ENCODE measurements at places on chromosomes 7 and 10.

DNA sequence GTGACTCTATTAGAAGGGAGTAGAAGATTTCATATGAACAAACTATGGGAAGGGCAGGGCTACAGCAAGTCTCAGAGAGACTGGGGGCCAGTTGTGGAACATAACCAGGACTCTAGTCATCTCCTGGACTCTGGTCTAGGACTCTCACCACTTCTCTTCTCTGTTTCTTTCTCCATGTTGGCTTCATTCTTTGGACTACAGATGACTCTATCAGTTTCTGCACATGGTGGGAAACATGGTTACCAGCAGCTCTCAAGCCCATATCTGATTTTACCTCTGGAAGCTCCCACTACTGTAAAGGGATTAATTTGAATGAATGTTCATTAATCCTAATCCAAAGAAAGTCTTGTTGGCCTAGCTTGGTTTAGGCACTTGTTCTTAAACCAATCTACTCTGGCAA lies 84.7 kb downstream of the LRGUK start:
- no peak overlapping the region for H3K27ac ChIP-seq
- no peaks in the 10 kb centered on the region for H3K4me1 ChIP-seq
- no peaks in the 10 kb centered on the region for H3K27me3 ChIP-seq
- no peak for DNase-seq
- H3K4me3 ChIP-seq, result no peak overlapping the region
- H3K36me3 ChIP-seq, result no peaks in the 10 kb centered on the region

GRCh38 chr7:144001543-144001942 lies 1.4 kb downstream of the OR6B1 start:
- H3K4me3 ChIP-seq, result no peak overlapping the region
- H3K4me1 ChIP-seq, result no peaks in the 10 kb centered on the region
- H3K36me3 ChIP-seq, result no peaks in the 10 kb centered on the region
- no peak overlapping the region for H3K27ac ChIP-seq
- no peak for DNase-seq

- DNase-seq, result no peak
- no peak overlapping the region for H3K27ac ChIP-seq
- H3K27me3 ChIP-seq, result no peaks in the 10 kb centered on the region
- H3K4me1 ChIP-seq, result no peaks in the 10 kb centered on the region
- no peaks in the 10 kb centered on the region for H3K36me3 ChIP-seq
Measured at GRCh38 chr7:3264693-3265339, 36.2 kb upstream of the SDK1 start.

DNA sequence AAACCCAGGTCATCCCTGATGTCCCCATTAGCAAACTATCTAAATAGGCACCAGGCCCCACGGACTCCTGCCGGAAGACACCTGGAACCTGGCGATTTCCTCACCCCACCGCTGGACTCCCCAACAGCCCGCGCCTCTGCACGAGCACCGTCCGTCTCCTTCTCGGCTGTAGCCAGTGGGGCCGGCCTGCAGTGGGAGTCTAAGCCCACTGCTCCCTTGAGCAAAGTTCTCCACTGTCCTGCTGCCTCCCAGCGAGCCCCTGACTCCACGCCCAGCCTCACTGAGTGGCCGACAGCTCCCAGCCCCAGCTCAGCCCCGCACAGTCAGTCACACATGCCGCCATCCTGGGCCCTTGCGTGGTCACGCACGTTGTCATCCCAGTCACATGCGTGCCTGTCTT lies 211.3 kb upstream of the PPP2R2D start:
- no peak for DNase-seq
- H3K27me3 ChIP-seq, result no peaks in the 10 kb centered on the region
- no peaks in the 10 kb centered on the region for H3K4me1 ChIP-seq
- no peaks in the 10 kb centered on the region for H3K36me3 ChIP-seq
- H3K4me3 ChIP-seq, result no peak overlapping the region
- H3K27ac ChIP-seq, result no peak overlapping the region

DNA sequence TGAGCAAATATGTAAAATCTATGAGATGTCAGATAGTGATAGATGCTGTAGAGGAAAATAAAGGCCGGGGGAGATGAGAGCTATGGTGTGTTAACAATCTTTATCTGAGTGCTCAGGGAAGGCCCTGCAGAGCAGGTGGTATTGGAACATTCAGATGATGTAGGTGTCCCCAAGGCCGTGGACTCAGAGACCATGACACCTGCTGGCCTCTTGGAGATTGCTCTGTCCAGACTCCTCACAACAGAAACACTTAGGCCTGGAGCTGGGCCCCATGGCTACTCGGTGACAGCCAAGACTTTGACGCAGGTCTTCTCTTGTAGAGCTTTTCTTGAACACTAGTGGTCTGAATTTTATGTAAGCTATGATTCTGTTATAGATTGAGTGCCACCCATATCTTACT lies 13.3 kb downstream of the AKR1E2 start:
- no peaks in the 10 kb centered on the region for H3K27me3 ChIP-seq
- no peak for DNase-seq
- H3K4me3 ChIP-seq, result no peak overlapping the region
- H3K27ac ChIP-seq, result no peak overlapping the region

GRCh38 chr10:93319896-93320295 lies 162.2 kb downstream of the MYOF start:
- no peak overlapping the region for H3K27ac ChIP-seq
- no peaks in the 10 kb centered on the region for H3K27me3 ChIP-seq

GRCh38 chr10:61877887-61878739 lies 23.4 kb upstream of the ARID5B start:
- H3K4me1 ChIP-seq, result no peaks in the 10 kb centered on the region
- no peaks in the 10 kb centered on the region for H3K36me3 ChIP-seq
- no peaks in the 10 kb centered on the region for H3K27me3 ChIP-seq
- no peak overlapping the region for H3K27ac ChIP-seq

- H3K27ac ChIP-seq, result no peak overlapping the region
- no peak overlapping the region for H3K4me3 ChIP-seq
- H3K4me1 ChIP-seq, result no peaks in the 10 kb centered on the region
- H3K27me3 ChIP-seq, result no peaks in the 10 kb centered on the region
- DNase-seq, result no peak
Measured at GRCh38 chr7:27704422-27705199, 35.4 kb upstream of the TAX1BP1 start.

DNA sequence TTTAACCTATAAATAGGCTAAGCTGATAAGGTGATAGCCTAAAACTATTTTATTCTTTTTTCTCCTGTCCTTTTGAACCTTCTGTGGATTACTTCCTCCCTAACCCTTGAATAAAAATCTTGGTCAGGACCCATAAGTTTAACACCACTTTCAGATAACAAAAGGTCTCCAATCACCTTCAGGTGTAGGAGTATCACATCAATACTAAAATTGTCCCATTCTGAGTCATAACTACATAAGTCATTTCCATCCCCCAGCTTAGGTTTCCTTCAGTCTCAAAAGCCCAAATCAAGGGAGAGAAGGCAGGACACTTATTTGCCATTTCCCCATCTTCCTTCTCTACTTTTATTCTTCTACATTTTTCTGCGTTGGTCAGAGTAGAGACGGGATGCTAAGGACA lies 56.9 kb upstream of the WNT16 start:
- H3K36me3 ChIP-seq, result no peaks in the 10 kb centered on the region
- no peaks in the 10 kb centered on the region for H3K27me3 ChIP-seq
- H3K4me3 ChIP-seq, result no peak overlapping the region
- no peak for DNase-seq
- H3K4me1 ChIP-seq, result peaks cover 12% of the 10 kb centered on the region

- H3K27ac ChIP-seq, result no peak overlapping the region
- DNase-seq, result no peak
- no peaks in the 10 kb centered on the region for H3K27me3 ChIP-seq
Measured at GRCh38 chr10:77441353-77442166, 196.0 kb downstream of the KCNMA1 start.

DNA sequence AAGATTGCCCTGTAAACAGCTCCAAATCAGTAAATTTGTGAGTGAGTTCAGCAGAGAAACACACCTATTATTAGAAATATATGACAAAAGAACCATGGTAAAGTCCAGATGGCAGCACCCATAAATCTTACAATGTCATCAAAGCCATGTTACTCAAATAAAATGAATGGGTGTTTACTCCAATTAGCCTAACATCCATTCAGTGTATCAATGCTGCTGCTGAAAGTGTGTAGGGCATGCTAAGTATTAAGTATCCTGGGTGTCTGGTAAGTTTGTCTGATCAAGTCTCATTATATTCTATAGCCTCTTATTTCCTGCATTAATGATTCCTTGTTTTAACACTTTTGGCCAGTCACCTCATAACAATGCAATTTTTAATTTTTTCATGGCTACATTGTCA lies 185.5 kb upstream of the STEAP4 start:
- H3K36me3 ChIP-seq, result no peaks in the 10 kb centered on the region
- no peaks in the 10 kb centered on the region for H3K4me1 ChIP-seq
- DNase-seq, result no peak
- no peak overlapping the region for H3K4me3 ChIP-seq
- no peaks in the 10 kb centered on the region for H3K27me3 ChIP-seq

DNA sequence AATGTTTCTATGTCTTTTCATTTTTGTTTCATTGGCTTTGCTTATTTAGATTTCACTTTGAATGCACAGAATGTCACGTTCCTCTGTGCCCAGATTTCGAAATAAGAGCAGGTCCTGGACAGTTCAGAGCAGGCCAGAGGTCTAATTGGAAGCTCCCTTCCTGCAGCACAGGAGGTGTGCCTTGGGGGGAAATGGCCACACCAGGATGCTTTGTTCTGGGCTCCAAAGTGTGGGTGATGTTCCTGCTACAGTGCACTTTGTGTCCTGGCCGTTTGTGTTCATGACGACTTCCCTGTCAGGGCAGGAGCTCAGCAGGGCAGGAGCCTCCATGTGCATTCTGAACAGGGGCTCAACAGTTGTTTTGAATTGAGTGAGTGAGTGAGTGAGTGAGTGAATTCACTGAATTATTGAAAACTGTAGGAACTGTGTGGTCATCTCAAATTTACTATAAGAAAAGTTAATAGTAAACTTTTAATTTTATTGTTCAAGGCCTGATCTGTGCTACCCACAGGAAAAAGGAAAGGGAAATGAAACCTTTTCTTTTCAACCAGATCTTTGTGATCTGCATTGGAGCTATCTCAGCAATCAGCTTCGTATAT lies 109.5 kb upstream of the GJD4 start:
- no peak overlapping the region for H3K27ac ChIP-seq
- 0 out of 2 replicates have a peak, but pooled peaks cover 5% of the 10 kb centered on the region for H3K4me1 ChIP-seq
- no peak overlapping the region for H3K4me3 ChIP-seq
- no peaks in the 10 kb centered on the region for H3K27me3 ChIP-seq

DNA sequence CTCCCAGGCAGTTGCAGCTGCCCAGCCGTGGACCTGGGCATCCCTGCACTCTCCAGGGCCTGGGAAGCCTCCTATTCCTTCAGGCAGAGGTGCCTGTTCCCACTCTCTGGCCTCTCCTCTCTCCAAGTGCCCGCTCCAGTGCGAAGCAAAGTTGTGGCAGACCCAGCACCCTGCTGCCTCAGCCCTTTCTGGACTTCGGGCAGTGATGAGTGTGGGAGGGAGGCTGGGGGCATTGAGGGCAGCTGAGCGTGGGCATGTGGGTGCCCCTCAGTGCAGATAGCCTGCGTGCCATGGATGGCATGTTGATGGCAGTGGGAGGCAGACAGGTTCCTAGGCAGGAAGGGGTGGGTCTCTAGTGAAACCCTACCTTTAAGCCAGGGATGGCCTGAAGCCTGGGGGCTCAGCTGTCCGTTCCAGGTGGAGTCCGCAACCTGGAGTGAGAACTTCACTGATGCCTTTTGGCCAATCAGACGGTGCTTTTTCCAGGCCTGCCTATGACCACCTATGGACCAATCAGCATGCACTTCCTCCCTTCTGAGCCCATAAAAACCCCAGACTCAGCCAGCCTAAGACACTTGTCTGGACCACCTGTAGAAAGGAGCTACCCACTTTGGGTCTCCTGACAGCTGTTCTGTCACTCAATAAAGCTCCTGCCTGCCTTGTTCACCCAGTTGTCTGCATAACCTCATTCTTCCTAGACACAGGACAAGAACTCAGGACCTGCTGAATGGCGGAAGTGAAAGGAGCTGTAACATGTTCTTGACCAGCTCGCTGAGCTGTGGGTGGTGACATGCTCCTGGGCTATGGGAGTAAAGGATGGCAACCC lies 26.1 kb downstream of the SVIL start:
- no peaks in the 10 kb centered on the region for H3K36me3 ChIP-seq
- no peak overlapping the region for H3K4me3 ChIP-seq
- no peaks in the 10 kb centered on the region for H3K4me1 ChIP-seq
- H3K27ac ChIP-seq, result no peak overlapping the region

- no peaks in the 10 kb centered on the region for H3K36me3 ChIP-seq
- H3K4me1 ChIP-seq, result peaks cover 11% of the 10 kb centered on the region
Measured at GRCh38 chr10:118342638-118343020, 505 bp upstream of the FAM204A start.

GRCh38 chr7:109456116-109456515 lies 886.4 kb downstream of the DNAJB9 start:
- H3K36me3 ChIP-seq, result no peaks in the 10 kb centered on the region
- H3K27me3 ChIP-seq, result no peaks in the 10 kb centered on the region
- no peak overlapping the region for H3K4me3 ChIP-seq
- H3K27ac ChIP-seq, result no peak overlapping the region

- DNase-seq, result no peak
- H3K4me1 ChIP-seq, result no peaks in the 10 kb centered on the region
- H3K27ac ChIP-seq, result no peak overlapping the region
- H3K36me3 ChIP-seq, result no peaks in the 10 kb centered on the region
Measured at GRCh38 chr7:133139350-133139749, 57.5 kb upstream of the CHCHD3 start.

DNA sequence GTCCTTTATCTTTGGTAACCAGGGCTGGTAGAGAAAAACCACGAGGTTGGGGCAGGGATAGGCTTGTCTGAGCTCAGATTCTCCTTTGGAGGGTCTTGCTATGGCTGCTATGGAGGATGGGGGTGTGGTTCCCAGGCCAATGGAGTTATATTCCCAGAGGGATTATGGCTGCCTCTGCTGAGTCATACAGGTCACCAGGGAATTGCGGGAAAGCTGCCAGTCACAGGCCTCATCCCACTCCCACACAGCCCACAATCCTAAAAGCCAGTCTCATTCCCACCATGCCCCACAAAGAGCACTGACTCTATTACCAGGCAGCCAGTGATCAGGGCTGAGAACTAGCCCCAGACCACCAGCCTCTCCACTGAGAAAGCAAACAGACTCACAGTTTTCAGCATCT lies 316.6 kb upstream of the TMEM229A start:
- no peak for DNase-seq
- H3K36me3 ChIP-seq, result no peaks in the 10 kb centered on the region
- H3K27ac ChIP-seq, result no peak overlapping the region
- H3K4me1 ChIP-seq, result 0 out of 2 replicates have a peak, but pooled peaks cover 4% of the 10 kb centered on the region
- no peaks in the 10 kb centered on the region for H3K27me3 ChIP-seq
- no peak overlapping the region for H3K4me3 ChIP-seq

DNA sequence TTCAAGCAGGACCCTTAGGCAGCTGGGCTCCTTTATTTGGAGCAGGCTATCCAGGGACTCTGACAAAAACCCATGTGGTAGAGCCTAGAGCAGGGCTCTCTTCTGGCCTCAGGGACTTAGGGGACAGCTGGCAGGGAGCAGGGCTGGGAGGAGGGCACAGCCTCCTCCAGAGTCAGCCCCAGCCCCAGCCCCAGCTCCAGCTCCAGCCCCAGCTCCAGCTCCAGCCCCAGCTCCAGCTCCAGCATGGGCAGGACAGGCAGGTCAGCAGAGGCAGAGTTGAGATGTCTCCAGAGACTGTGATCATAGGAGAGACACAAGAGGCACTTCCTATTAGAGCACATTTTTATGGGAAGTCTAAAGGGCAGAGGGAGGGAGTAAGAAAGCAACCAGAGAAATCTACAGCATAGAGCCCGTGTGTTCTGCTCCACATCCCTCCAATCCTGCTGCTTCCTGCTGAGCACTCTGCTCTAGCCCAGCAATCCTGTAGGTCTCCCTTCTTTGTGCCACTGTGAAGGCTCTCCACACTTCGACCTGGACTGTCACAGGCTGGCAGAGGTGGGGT lies 13.3 kb upstream of the C10orf53 start:
- H3K4me1 ChIP-seq, result no peaks in the 10 kb centered on the region
- DNase-seq, result no peak

Data from MM.1S (cell line).